Mucosa of descending colon (tissue), 3 donors: ENCODE measurements at places on chromosomes 2 and 18.

DNA sequence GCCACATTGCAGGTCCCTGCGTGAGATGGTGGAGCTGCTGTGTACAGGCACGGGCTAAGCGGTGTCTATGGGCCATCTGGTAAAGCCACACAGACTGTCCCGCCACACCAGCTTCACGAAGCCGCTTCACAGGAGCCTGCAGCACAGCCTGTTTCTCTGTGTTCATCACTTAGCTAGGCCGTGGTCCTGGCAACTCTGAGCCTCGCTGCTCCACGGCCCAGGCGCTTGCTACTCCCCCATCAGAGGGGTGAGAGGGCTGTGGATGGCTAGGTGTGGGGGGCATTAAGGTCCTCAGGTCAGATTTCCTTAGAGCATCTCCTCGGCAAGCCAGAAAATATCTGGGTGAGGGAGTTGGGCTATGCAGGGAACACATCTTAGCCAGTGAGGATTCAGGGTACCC is 225.7 kb downstream of the GLI2 start:
- DNase-seq, result no peak

DNA sequence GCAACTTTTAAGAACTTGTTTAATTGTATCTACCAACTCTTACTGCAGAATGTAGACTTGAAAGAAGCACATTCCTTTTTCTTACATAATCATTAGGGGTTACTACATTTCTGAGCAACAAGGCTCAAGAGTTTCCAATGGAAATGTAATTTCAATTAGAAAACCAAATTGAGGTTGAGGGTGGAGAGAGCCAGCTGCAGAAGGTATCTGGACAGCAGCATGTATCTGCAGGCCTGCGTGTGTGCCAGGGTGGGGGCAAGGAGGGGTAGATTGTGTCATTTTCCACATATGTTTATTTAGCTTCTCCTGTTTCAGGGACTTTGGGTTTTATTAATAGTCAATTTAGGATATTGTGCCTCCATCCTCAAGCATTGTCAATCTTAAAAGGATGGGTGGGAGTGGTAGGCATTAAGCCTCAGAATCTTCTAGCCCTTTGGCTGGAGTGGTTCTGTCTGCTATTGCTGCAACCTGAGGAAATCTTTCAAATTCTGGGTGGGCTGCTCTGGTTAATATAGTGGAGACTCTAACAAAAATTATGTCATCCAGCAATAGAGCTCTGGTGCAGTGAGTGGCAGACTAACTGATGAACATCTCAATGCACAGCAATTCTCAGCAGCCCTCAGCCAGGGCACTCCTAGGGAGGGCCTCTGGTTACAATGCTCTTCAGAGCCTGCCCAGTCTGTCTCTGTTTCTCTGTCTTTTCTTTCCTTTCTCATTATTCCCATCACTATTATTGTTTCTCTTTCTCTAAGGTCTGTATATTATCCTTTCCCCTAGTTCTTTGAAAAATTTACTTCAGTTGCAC is 151.4 kb downstream of the RPIA start:
- no peak for DNase-seq

DNA sequence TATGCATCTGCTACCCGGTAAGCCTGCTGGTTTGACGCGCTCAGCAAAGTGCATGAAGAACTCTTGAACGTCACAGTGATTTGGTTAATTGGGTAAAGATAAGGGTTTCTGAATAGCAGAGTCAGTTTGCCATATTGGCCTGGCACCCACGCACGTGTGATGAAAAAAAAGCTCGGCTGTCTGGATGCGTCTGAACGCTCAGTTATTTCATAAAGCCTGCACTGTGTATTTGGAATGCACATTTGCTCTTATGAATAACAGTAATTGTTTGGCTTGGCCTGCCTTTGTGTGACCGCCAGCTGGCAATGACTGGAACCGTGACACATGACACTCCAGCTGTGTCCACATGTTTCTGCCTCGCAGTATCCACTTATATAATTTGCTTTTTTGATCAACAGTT is 129.2 kb upstream of the MEIS1 start:
- DNase-seq, result peak; percentile 34

- no peak for DNase-seq
Measured at GRCh38 chr2:213420828-213421385, 136.6 kb downstream of the SPAG16 start.

DNA sequence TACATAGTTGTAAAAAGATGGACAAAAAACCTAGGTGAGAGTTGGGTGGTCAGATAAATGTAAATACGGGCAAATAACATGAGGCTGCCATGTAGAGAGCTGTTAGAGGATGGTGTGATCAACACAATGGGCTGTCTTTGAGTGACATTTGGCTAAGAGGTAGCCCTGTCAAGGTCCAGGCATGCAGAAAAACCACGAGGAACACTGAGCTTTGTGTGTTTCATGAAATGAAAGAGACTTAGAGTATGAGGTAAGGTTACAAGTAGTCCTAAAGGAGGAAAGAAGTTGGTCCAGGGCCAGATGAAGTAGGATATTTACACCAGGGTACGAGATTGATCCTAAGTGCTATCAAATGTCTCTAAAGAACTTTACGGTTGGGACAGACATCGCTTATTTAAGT is 160.9 kb downstream of the RDH14 start:
- DNase-seq, result no peak

- no peak for DNase-seq
Measured at GRCh38 chr2:207674826-207675225, 36.6 kb upstream of the CCNYL1 start.

DNA sequence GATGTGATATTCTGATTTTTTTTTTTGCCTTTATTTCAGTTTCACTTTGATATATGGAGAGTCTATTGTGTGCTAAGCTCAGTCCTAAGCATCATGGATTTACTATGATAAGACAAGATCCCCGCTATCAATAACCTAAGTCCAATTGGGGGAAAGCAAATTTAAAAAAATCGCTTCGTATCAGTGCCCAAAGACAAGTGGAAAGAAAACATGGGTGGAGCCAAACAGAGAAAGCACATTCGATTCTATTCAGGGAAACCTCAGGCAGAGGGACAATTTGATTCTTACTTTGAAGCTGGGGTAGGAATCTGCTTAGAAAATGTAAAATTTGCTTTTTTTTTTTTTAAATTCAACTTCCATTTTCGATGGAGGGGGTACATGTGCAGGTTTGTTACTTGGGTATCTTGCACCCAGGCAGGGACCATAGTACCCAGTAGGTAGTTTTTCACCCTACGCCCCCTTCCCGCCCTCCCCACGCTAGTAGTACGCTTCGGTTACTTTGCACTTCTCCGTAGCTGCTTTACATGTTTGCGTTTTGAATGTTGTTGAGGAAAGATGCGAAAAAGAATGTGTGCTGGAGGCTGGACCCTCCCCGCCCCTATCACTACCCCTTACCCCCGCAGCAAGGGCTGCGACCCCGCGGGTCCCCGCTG is 12.4 kb downstream of the KIF5C start:
- DNase-seq, result no peak

- DNase-seq, result no peak
Measured at GRCh38 chr2:150208689-150209088, 278.8 kb downstream of the RND3 start.

DNA sequence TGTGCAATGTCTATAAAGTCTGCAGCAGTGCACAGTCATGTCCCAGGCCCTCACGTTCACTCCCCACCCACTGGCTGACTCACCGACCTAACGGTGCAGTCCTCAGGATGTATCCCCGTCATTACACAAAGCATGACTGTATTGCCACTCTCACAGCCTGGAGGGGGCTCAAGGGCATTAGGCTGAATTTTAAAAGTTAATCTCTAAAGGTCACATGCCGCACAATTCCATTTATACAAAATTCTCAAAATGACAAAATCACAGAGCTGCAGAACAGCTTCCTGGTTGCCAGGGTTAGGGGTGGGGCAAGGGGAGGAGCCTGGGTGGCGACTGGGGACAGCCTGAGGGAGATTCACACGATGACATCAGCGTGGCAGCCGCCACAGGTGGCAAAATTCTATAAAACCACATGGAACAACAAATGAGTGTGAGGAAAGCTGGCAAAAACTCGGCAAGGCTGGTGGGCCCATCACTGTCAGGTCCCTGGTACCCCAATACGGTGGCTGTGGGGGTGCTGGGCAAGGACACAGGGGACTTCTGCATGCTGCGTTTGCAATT is 97.6 kb downstream of the NDUFA10 start:
- peak; percentile 20 for DNase-seq

- no peak for DNase-seq
Measured at GRCh38 chr2:174868878-174869277, 104.6 kb upstream of the CHRNA1 start.

DNA sequence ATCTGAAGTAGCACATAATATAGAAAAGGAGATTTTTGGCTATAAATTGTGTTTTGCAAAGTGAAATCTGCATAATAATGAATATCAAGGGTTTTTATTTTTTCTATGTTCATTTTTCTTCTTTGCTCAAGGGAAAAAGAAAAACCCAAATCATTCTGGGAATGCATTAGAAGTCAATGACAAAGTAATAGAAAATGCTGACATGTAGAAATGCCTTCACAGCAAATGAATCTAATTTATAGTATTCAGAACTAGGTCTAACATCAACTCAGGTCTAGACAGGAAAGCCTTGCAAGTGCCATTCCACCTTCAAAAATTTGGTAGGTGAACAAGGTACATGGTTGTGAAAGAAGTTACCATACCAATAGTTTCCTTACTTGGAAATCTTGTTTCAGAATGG is 831.5 kb upstream of the CELF4 start:
- no peak for DNase-seq

DNA sequence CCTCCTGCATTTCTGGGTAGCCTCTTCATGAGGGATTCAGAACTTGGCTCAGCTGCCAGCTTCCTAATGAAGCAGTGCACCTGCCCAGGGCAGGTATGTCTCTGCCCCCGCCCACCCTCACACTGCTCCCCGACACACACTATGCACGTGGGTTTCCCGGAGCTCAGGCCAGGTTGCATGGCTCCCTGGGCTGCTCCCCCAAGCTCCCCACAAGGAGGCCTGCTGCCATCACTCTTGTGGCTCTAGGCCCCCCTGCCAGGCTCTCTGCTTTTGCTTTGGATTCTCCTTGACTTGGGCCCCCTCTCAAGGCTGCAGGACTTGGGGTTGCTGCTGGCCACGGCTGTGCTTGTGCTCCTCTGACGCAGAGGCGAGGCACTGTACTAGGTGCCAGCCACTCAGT is 43.6 kb downstream of the ADD2 start:
- DNase-seq, result no peak

GRCh38 chr2:239697399-239698164 is 296.8 kb upstream of the HDAC4 start:
- no peak for DNase-seq

- DNase-seq, result no peak
Measured at GRCh38 chr2:181243319-181243718, 213.9 kb upstream of the ITGA4 start.

DNA sequence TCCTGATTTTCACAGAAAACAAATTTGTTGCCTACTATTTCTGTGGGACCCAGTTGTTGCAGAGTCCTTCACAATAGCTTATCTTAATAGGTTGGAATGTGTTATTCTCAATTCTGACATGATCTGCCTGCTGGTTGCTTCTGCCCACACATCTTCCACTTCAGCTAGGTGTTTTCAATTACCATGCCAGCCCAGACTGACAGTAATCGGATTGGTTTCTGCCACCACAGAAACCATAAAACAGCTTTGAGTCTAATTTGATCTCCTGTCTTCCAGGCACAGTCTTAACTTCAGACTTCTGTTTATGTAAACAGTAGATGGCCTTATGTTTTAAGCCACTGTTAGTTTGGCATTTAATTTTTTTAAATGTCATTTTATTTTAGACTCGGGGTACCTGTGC is 248.2 kb upstream of the RBMS1 start:
- no peak for DNase-seq

DNA sequence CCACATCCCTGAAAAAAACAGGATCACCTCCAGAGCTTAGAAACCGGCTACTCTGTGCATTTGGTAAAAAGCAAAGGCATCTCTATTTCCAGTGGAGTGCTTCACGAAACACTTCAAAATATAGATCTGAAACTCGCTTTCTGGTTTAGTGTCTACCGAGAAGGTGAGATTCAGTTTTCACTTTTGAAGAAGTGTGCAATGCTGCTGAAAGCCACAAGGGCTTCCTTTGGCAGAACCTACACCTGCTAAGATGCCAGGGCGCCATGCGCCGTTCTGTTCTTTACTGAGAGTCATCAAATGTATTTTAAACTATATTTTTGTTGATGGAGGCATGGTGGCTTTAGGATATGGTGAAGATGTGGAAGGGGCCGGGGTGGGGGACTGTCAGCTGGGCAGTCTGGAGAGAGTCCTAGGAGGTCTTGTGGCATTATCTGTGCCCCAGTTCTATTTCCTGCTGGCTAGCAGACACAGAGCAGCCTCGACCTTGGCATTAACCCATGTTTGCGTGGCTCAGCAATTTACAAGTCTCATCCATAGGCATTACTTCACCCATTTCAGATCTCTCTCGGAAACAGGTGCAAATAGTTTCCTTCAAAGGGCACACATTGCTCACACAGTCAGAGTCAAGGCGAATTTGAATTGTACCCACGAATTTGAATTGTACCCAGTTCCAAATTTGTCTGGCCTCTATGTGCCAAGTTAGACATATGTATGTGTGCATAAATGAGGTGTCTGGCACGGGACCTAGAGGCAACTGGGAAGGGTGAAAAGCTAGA is 46.7 kb upstream of the KCNF1 start:
- DNase-seq, result no peak
